Right hindlimb (tissue), 1 donor: ENCODE measurements at places on chromosomes 11 and 22.

DNA sequence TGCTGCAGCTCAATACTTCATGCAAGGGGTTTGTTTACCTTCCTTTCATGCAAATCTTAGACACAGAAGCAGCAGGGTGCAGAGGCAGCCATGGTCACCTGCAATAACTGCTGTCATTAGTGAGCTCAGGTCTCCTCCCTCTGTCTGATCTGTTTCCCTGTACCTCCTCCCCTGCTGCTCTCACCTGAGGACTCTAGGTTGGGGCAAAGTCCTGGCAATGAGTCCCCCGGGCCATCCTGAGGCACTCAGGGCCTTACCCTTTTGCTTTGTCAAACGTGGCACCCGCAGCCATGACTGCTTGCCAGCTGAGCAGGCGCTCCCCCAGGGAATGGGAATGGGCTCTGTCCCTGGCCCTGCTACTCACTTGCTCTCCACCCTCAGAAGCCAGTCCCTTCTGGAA, 3.9 kb downstream of the LRRC10B start:
- DNase-seq: no peak

DNA sequence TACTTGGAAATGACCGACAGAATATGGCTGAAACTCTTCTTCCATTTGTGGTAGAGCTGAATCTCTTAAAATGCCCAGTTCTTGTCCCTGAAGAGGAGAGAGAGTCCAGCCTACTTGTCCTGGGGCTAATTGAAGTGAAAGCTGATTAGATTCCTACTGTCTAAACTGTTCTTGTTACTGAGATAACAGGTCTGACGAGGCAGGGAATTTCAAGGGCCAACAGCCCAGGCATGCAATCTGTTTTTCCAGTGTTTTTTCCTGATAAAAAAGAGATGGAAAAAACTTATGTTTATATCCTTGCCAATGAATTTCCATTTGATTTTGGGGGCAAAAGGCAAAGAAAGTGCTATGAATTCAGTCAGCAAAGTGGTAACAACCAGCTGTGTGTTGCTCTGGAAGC, 195.5 kb downstream of the ETS1 start:
- DNase-seq: no peak

GRCh38 chr11:65925397-65925796, 6.2 kb downstream of the DRAP1 start:
- DNase-seq: no peak

GRCh38 chr11:27443746-27444507, 28.7 kb downstream of the LGR4 start:
- no peak for DNase-seq

GRCh38 chr11:57680552-57680874, 12.6 kb downstream of the ZDHHC5 start:
- no peak for DNase-seq

- no peak for DNase-seq
Measured at GRCh38 chr11:113261709-113262475, 52.5 kb upstream of the TTC12 start.

DNA sequence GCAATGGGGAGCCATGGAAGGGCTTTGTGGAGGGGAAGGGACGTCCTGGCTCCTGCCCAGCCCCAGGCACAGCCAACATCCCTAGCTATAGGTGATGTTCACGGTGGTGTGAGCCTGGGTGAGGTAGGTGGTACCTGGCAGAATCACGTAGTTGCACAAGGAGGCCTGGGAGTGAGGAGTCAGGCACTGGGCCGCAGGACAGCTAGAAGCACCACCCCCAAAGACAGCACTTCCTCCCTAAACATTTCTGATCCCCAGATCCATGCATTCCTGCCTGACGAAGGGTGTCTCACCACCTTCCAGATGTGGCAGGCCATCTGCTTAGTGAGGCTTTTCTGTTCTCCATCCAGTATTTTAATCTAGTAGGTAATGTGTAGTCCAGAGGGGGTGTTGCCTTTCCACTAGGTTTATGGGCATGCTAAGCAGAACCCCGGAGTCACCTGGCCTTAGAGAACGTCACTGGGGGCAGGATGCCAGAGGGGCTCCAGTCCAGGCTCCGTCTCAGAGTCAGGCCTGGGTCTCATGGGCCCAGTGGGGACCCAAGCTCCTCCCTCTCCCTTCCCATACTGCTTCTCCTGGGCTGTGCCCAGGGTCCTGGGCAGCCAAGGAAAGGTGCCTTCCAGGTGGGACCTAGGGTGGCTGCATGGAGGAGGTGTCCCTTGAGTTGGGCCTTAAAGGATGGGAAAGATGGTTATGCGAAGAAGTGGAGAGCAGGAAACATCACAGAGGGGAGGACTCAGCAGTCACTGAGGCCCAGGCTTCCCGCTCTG, 56.2 kb downstream of the OTOG start:
- no peak for DNase-seq
